CD4-positive, alpha-beta memory T cell (primary cell): ENCODE measurements at places on chromosomes 5 and 9.

- peak; percentile 60 for DNase-seq
Observed at GRCh38 chr9:20242510-20243189, 379.6 kb downstream of the MLLT3 start.

DNA sequence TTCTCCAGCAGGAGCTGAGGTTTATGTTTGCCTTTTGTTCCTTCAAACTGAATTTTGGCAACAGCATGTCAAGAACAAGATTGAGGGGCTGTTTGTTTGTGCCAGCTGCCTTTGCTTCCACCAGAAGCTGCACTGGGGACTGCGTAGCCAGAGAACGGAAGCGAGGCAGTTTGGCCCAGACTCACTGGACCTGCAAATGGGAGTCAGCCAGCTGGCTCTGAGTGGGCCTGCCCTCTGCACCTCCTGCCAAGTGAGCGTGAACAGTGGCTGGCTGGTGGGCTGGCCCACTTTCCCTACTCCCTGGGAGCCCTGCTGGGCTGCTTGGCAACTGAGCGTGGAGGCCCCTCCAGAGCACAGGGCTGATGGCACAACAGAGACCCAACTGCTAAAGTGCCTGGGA lies 111.6 kb downstream of the GALNT10 start:
- no peak for DNase-seq

DNA sequence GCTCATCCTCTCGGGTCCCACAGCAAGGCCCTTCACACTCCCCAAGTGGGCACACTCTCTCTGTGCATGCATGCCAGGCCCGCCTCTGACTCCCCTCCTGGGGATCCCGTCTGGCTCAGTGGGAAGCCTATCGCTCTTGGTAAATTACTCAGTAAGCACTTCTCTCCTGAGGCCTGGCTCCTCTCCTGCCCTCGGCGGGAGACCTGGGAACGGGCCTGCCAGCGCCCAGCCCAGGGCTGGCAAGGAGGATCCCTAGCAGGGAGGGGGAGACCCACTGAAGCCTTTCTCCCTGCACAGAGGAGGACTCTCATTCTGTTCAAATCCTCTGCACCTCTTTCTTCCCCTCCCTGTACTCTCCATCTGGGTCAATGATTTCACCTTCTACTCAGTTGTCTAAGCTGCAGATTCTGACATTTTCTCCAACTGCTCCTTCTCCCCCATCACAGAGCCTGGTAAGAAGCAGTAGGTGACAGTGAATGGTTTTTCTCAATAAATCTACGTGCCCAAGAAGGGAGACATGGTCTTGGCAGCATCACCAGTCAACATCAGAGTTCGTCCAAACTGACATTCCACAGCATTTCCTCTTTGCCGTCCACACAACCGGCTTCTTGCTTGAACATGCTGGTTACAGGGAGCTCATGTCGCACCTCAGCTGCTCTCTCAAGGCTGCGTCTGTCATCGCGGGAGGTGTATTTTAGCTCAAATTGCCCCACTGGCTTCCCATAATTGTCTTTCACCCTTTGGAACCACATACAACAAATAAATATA lies 81.9 kb downstream of the GPR21 start:
- DNase-seq = no peak

DNA sequence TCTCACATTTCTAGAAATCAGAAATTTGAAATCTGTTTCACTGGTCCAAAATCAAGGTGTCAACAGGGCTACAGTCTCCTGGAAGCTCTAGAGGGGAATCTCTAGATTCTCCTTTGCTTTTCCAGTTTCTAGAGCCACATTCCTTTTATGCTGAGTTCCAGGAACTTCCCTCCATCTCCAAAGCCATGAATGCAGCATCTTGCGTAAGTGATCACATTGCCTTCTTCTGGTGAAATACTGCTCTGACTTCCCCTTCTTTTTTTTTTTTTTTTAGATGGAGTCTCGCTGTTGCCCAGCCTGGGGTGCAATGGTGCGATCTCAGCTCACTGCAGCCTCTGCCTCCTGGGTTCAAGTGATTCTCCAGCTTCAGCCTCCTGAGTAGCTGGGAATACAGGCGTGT lies 23.8 kb downstream of the GDA start:
- DNase-seq = no peak

DNA sequence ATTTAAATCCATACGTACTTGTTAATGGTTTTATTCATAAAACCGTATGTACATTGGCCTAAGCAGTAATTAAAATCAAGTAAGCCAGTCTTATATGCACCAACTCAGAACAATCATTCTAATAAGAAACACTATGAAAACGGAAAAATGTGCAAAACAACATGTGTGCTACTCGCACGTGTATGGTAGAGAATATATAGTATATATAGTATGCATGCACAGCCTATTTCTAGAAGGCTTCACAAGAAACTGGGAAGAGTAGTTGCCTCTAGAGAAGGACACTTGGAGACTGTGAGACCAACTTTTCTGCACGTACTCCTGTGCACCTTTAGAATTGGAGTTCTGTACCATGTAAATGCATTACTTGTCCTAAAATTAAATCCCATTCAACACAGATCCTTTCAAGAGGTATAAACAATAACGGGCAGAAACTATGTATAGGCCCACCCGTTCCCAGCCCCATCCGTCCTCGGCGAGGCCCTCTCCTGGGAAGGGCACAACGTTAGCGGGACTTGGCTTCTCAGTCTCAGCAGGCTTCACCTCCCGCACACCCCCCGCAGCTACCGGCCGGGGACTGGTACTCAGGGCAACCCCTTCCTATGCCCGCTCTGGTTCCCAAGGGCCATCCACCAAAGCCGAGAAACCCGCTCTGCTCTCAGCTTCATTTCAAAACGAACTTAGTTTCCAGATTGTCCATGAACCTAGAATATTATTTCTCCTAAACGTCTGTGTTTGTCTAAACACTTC lies 2.0 kb downstream of the CDC14B start:
- DNase-seq = no peak

- no peak for DNase-seq
Observed at GRCh38 chr9:12290166-12290869, 402.9 kb upstream of the TYRP1 start.

DNA sequence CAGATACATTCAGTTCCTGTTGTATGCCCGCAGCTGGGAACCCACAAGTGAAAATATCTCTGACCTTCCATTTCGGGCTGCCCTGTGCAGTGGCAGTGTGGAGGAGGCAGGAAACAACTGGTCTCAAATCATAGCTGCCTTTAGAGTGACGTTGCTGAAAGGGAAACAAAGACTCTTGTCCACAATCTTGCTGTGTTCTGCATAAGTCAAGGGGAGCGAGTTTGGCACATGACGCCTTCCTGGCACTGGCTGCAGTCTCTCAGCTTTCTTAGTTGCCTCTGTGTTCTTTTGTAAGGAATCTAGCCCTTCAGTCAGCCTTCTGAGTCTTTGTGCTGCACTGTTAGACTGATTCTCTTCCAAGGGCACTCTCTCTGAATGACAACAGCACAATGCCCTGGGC lies 24.0 kb downstream of the ADAMTS16 start:
- DNase-seq = no peak

DNA sequence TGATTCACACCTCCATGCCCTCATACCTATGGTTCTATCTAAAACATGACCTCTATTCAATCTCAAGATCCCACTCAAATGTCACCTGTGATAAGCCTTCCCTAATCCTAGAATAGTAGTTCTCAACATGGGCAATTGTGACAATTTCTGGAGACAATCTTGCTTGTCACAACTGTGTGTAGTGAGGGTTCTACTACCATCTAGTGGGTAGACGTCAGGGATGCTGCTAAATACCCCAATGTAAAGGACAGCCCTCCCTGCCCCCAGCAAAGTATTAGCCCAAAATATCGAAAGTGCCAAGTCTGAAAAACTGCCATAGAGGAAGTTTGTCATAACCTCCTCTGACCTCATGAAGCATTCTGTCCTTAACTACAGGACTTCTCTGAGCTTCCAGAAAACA lies 32.0 kb downstream of the TBCA start:
- DNase-seq = no peak

GRCh38 chr5:161547406-161547737 lies 847 bp upstream of the GABRB2 start:
- DNase-seq = no peak

DNA sequence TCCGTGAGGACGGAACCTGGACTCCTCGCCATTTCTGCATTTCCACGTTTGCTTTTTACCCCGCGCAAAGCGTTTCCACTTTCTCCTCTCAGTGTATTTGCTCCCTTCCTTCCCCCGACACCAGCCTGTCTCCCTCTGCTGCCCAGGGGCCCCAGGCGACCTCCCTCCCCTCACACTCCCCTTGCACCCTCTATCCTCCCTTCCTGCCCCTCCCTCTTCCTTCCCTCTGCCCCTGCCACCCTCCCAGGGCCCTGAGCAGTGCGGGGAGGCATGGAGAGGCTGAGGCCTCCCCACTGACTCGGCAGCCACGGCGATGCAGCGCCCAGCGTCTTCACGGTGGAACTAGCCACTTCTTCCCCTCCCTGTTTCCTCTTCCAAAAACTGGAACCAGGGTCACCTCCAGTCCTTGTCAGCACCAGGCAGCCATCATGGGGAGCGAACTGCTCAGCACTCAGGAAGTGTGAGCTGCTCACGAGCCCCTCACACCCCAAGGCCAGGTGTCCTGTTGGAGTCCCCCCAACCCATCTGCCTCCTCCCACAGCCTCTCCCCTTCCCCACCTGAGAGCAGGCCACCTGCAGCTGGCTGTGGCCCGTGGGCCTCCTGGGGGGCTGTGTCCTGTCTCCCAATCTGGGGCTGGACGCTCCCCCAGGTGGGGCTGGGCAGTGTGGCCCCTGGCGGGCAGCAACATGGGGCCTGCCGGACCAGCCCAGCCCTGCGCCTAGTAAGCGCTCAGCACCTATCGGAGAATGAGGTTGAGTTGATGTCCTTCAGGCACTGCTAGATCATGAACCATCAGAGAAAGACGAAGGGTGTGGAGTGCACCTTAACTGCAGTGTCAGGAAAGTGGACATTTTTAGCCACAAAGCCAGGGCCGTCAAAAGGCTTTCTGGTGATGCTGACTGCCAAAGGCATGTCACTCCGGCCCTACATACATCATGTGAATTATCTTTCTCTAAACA lies 17.5 kb downstream of the UBE2QL1 start:
- no peak for DNase-seq

GRCh38 chr5:154284433-154284832 lies 93.9 kb downstream of the GALNT10 start:
- DNase-seq = no peak
